GM04503 (cell line): ENCODE measurements at places on chromosomes 12 and 14.

- no peak for DNase-seq
These were observed 110.1 kb upstream of the TMEM132D start for GRCh38 chr12:130013771-130014484.

DNA sequence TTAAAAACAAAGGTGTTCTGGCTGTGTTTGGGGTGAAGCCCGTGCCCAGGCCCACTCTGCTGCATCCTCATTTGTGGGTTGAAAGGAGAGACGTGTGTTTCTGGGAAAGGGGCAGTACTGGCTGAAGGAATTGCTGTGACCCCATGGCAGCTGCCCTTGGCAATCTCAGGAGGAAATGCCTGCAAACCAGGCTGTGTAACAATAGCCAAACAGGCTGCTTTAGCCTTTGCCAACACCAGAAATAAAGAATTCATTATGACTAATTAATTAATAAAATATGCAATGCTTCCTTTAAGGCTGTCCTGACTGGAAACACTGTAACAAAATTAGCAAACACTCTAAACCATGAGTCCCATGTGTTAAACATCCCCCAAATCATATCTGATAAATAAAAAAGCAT, 53.0 kb upstream of the KRR1 start:
- no peak for DNase-seq

GRCh38 chr12:64779354-64779974, 20.3 kb upstream of the GNS start:
- DNase-seq: no peak

- DNase-seq: no peak
These were observed 21.8 kb downstream of the TSHR start for GRCh38 chr14:80977221-80977620.

DNA sequence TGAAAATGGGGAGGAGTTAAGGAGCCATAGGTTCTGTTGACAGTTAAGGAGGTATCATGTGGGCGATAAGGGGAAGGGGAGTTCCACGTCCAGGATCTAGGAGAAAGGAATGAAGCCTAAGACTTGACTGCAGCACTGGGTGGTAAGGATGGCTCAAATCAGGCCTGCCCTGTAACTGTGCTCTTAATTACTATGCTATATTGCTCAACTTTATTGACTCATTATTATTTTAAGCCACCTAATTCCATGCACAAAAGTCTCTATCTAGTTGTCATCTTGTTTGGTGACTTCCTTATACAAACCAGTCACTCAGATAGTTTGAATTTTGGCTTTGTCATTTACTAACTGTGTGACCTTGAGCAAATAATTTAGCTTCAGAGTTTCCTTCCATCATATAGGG, 242.1 kb upstream of the ARHGAP5 start:
- no peak for DNase-seq

DNA sequence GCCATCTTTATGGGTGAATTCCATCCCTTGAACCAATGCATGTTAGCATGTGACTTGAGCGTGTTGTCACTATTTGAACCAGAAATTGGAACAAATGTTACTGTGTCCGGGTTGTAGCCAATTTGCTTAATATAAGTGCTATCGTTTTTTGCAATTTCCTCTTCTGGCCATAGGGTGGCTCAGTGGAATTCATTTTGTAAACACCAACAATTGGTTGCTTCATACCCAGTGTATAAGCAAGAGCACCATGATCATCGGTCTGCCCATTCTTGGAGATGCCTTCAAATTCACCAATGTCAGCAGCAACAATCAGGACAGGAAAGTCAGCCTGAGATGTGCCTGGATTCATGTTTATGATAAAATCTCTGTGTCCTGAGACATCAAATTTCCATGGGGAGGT, 5.0 kb upstream of the NEDD1 start:
- DNase-seq: no peak

GRCh38 chr14:57871459-57872080, 5.7 kb upstream of the SLC35F4 start:
- DNase-seq: peak; percentile 27

- no peak for DNase-seq
These were observed 1.3 kb downstream of the NKX2-8 start for GRCh38 chr14:36580856-36581831.

DNA sequence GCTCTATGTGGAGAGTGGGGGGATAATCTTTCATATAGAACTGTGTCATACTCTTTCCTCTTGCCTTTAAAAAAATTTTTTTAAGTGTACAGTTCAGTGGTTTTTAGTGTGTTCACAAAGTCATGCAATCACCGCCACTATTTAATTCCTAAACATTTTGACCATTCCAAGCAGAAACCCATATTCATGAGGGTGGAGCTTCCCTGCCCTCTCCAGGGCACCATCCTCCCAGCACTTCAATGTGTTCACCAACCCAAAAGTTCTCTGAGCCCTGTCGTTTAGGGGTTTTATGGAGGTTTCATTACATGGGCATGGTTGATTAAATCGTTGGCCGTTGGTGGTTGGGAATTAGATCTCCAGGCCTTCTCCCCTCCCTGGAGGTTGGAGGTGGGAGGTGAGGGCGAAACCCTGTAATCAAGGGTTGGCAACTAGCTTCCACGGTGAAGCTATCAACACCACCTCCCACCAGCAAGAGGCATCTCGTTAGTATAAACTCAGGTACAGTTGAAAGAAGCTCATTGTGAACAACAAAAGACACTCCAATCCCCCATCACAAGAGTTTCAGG, 42.8 kb upstream of the WNK1 start:
- no peak for DNase-seq

DNA sequence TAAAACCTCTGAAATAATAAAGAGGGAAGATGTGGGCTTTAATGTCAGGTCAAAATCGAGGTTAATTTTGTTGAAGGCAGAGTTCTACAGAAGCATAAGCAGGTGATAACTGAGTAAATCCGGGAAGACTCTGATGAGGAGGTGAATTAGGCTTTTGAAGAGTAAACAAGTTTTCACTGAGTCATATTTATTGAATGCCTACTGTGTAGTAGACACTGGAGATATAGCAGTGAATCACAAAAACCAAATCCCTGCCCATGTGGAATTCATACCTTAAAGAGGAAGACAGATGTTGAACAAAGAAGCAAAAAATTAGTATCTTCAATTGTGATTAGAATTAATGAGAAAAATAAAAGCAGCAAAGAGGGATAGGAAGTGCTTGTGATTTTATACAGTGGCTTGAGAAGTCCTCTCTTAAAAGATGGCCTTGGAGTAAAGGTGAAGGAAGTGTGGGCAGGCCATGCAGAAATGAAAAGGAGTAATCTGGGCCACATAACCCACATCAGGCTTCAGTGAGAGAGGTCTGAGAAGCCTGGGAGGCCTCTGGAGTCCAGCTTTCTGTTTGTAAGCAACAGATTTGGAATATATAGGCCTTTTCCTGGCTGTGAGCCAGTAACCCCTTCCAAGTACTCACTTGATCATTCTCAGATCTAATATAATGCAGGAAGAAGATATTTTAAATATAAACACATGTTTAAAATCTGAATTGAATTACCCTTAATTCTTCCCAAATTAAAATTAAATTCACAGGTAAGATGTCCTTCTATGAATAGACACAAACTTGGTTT, 46.7 kb downstream of the BHLHE41 start:
- no peak for DNase-seq

DNA sequence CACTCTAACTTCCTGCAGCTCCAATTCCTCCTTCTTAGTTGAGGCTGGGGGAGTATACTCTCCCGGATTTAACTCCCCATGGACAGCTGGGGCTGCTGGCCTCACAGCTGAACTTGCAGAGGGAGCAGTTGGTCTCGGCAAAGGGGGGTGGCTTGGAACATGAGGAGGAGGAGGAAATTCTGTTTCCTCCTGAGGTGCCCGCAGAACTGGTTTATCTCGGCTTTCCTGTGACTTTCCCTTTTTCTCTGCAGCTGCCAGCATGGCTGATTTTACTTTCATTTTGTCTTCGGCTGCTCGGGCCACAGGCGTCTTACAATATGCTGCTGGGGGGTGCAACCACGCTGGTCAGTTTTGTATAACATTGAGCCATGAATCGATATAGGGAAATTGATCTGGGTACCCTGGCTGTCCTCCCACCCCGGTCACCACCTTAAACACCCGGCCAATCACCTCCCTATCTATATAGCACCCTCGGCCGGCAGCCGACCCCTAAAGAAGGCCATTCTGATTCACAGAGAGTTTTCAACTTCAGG, 1317.6 kb downstream of the TMEM121 start:
- DNase-seq: no peak

GRCh38 chr14:56138928-56139327, 20.7 kb downstream of the PELI2 start:
- no peak for DNase-seq

DNA sequence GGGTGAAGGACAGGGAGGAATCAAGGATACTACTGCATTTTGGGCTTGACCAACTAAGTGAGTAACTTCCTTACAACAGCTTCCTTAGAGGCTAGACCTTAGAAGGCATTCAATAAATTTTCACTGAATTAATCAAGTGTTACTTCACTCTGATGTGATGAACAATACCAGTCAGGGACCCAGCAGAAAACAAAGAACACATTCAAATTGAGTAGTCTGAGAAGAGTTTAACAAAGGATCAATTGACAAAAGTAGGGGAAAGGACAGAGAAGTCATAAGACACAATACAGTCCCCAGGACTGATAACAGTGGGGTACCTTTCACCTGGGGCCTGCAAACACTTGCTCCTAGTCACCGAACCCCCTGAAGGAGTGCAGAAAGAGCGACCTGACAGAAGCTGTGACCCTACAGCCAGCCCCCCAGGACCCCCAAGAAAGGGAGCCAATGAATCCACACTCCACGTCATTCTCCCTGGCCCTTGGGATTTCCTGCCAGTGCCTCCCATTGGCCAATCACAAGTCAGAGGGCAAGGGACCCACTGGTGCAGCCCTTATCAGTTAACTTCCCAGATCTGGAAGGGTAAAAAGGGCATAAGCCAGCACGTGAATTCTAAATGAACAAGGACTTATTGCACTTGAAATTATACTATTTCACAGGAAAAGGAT, 6.9 kb downstream of the ANAPC5 start:
- no peak for DNase-seq

DNA sequence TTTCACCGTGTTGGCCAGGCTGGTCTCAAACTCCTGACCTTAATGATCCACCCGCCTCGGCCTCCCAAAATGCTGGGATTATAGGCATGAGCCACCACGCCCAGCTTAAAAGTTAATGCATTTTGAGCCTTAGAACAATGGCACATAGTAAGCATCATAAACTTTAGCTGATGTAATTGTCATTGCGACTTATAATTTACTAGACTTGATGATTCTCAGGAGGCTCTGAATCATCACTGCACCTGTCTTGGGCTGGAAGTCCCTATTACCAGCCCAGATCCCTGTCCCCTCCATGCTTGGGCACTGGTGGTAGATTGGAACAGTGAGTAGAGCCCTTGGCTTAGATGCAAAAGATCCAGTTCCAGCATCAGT, 26.1 kb downstream of the KMT5A start:
- DNase-seq: no peak

- DNase-seq: no peak
These were observed 19.1 kb downstream of the RPAP3 start for GRCh38 chr12:47686645-47687240.

- no peak for DNase-seq
These were observed 12.4 kb downstream of the HDAC7 start for GRCh38 chr12:47807338-47807737.

GRCh38 chr14:104393898-104394381, 185.6 kb upstream of the C14orf180 start:
- no peak for DNase-seq

DNA sequence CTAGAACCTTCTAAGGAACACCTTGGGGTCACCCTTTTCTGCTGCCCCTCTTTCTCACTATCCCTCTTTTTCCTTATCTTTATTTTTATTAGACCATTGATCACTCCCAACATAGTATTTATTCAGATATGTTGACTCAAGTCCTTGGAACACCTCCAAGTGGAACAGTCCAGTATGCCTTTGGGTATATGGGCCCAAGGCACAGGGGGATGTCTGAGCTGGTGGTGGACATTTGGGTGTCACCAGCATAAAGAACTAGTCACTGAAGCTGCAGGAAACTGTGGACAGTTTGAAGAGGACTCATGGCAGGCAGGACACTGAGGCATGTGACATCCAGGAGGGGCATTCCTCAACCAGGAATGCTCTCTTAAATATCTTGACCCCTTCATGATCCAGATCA, 105.6 kb downstream of the VEZT start:
- DNase-seq: no peak

- DNase-seq: no peak
These were observed 115.9 kb downstream of the FGD4 start for GRCh38 chr12:32515137-32515873.

- no peak for DNase-seq
These were observed 223.1 kb downstream of the ANO6 start for GRCh38 chr12:45439039-45439438.

- no peak for DNase-seq
These were observed 10.4 kb downstream of the TECPR2 start for GRCh38 chr14:102373110-102373509.

GRCh38 chr14:58607131-58607951, 30.4 kb upstream of the DACT1 start:
- DNase-seq: no peak

DNA sequence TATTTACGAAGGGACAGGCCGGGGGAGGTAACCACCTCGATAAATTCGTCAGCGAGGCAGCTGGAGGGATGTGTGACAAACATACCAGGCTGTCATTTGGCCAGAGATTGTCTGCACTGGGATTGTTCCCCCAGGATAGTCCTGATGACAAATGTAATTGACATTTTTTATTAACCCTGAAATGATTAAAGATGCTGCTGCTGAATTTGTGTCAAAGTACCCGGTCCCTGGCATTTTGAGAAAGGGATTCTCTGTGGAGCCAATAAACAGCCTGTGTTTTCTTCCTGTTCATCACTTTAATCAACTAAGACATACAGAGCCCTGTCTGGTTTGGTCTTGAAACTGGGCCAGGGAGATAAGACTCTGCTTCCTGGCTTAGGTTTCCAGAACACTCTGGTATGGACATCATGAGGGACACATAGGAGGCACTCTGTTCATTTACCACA, 117.6 kb downstream of the SLC25A47 start:
- DNase-seq: no peak

DNA sequence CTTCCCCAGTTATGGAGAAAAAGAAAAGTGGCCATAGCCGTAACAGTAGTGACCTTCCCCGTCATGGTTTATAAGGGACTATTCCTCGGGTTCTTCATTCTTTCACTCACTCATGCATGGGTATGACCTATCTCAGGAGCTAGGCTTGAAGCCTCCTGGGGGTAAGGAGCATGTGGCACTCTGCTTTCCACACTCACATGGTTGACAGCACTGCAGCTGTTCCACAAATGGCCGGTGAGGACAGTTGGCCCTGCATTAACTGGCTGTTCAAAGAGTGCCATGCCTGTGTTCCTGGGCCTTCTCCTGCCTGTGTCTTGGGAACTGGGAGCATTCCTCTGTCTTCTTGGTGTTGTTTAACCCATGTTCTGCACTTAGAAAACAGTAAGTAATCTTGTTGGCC, 66.2 kb upstream of the PNMA1 start:
- DNase-seq: no peak

GRCh38 chr14:100440207-100440631, 117.1 kb downstream of the SLC25A47 start:
- no peak for DNase-seq
